ENCODE measurements at places on chromosomes 5 and 9.

DNA sequence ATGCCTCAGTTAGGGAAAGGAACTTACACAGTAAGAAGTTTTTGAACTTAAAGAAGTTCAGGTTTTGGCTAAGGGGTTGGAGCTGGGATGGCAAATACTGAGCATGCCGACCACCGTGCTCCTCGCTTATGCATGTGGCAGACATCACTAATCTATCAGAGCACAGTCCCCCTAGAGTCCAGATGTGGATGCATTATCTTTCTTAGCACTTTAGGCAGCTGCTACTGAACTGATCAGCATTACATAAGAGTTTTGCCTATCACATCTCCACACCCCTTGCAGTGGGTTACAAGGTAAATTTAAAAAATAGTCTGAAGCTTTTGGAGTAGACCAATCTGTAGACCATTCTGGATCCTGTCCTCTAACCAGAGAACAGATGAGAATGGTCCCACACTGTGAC is 22.4 kb downstream of the MACIR start:
- no peak for DNase-seq

- DNase-seq = no peak
Measured at GRCh38 chr9:33329979-33330378, 39.7 kb downstream of the NFX1 start.

DNA sequence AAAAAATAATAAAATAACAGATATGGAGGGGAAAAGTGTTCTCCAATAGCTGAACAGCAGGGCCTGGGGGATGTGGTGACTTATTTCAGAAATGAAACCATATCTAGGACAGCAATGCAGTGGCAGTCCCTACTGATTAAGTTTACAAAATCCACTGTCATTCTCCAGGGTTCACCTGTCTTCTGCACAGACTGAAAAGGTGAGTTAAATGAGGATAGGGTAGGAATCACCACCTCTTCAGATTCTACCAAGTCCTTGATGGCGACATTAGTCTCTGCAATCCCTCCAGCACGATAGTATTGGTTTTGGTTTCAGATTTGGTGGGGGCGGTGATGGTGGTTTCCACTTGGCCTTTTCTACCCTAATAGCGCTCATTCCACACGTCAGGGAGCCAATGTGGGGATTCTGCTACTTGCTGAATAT is 32.3 kb upstream of the NPM1 start:
- no peak for DNase-seq

DNA sequence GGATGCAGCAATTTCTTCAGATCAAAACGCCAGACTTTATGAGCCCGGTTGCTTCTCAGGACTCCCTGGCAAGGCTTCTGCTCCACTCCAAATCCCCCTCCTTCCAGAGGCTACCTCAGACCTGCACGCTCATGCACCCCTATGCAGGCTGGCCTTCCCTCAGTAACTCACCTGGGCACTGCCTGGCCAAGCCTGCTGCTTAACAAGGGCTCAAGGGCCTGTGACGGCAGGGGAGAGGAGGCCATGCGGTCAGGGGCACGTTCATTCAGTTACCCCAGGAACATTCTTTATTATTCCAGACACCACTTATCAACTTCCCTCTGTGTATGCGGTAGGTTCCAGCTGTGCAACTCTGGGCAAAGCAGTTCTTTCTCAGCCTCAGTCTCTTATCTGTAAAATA is 79.6 kb downstream of the HRH2 start:
- no peak for DNase-seq

DNA sequence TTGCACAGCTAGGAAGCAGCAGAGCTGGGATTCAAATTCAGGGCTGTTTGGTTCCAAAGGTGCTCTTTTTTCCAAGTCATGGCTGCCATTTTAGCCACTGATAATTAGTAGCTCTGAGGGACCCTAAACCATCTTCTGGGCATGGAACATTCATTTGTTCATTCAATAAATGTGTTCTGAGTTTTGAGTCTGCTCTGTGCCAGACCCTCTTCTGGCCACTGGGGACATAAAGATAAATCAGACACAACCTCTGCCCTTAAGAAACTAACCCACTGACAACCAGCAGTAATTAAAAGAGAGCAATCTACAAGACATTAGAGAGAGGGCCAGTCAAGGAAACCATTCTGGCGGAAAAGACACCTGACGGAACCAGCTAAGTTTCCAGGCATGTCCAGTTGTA is 2.0 kb upstream of the CPEB4 start:
- DNase-seq = no peak

DNA sequence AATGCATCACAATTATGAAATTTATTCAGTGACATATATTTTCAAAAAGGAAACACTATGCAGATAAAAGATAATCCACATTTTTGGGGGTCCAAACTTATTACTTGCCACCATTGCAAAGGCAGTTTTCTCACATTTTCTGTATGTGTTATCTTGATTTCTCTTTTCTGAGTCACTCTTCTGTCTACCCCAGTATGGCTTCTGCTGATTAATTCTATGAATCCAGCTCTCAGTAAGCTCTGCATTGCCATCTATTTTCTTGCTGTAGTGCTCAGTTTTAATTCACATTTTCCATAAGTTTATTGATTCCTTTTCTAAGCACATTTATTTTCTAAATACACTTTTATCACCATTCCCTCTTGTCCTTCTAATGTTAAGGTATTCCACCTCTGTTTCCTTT is 1.7 kb downstream of the IFNA10 start:
- no peak for DNase-seq

DNA sequence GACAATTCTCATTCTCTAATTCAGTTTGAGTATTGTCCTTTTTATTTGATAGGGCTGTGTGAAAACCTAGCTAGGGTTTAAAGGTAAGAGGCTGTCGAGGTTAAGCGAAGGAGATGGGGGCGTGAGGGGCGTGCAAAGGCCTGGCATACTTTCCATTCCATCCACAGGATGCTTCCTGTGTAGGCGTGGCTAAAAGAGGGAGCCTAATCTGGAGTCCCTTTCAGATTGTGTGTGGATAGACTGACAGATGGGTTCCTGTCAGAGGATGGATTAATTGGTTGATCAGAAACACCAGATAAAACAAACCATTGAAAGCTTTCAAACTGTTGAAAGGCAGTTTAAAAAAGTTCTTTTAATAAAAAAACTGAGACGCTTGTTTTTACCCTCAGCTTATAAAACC is 1.1 kb upstream of the ELL2 start:
- DNase-seq = peak; percentile 12

DNA sequence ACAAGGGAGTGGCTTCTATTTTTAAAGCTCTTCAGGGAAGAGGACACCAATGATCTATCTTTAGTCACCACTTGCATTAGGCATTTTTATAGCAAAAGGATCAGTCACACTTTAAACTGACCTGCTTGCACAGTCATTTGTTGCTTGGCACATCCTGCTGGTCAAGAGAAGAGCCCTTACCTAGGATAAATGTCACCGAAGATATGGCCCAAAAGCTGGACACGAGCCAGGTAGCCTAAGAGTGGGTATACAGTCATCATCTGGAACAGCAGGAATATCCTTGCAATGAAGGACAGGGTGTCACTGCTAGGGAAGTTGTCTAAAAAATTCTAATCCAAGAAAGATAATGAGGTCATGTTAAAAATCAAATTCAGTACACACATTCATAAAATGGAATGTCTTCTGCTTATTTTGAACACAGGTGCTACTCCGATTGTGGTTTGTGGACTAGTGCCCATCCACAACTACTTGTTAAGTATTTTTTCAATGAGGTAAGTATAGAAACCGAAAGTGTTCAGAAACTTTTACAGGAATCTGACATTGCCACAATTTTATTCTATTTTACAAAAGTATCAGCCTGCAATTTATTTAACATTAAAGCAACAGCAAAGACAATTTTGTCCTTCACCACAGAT is 78.4 kb downstream of the SLC38A9 start:
- DNase-seq = no peak

DNA sequence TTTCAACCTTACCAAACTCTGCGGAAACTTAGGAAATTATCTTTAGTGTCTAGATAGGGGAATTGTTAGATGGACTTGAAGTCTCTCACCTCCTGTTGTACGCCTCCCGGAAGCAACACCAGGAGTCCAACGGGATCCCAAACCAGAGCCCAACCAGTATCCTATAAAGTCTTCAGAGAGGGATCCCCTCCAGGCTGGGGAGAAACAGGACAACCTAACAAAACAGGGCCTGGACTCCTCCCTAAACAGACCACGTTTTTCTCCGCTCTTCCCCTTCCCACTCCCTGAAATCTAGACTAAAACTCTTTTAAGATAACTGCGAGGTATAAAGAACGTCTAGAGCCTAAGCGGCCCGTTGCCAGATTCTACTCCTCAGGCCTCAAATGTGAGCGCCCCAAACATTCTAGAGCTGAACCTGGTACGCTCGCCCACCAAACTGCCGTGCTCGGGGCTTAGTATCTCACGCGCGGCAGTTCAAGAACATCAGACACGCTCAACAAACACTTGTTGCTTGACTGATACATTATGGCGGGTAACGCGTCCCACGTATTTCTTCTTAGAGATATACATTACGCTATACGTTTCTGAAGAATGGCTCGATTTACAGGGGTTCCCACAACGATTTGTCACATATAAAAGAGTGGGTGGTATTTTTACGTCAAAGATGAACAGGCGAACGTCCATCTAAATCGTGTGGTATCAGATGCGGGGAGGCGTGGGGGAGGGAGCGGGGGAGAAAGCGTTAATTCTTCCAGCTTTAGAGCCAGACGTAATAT is 663 bp upstream of the SMIM27 start:
- DNase-seq = peak; percentile 22

DNA sequence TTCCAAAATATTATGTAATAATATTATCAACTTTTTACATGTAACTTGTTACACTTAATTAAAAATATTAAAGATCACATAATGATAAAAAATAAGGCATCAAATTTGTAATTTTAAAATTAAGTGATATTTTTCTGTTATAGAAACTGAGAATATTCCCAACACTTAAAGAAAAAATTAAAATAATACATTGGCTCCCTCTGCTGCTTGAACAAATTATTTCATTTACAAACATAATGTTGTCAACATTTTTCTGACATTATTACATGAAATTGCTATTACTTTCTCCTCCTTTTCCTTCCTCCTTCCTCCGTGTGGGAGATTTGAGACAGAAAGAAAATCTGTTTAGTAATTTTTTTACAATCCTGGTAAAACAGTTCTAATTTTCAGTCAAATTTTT is 42.3 kb downstream of the RNF180 start:
- no peak for DNase-seq

DNA sequence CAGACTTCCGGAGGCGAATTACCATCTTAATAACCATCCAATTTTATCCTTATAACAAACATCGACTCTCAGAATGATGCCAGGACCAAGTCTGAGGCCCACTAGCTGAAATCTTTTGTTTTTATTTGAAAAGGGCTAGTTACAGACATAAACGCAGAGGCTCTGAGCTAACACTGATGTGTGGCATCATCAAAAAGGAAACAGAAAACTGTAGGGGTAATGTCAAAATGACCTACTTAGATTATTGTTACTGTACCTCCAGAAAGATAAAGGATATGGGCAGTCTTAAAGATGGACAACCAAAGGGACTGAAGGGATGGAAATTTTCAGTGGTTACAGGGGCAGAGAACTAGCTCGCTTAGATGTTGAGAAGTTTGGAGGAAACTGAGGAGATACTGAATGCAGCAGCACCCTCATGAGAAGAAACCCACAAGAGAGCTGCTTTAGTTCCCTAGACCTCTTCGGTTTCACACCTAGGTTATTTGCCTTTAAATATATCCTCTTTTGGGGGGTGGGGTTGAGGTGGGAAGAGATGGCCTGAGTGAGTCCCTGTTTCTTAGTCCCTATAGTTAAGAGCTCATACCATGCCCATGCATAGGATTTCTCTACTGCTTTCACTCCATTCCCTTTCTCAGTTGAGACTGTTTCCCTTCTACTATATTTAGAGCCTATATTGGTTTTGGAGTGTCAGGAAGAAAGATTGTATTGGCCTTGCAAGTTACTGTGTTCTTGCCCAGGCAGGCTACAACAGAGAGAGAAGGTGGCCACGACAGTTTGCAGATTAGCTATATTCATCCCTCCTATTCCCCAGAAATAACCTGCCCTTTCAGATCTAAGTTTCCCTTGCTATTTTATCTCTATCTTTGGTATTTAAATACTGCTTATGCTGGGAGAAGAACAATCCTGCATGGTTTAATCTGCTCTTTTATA is 320.4 kb upstream of the EFNA5 start:
- no peak for DNase-seq

DNA sequence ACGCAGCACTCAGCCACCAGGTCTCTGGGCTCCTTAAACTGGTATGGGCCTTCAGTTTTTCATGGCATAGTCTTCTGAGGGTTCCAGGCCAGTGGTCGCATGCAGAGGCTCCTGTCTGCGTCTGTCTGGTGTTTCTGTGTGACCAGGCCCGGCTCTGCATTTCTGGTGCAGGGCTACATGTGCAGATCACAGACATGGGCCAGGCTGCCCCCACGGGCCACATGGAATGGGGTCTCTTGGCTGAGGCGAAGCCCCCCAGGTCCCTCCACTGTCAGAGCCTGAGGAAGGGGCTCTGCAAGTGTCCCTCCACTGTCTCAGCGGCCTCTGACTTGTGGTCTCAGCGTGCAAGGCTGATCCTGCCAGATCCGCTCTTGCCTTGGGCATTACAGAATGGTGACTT is 15.6 kb upstream of the CARD19 start:
- DNase-seq = no peak

DNA sequence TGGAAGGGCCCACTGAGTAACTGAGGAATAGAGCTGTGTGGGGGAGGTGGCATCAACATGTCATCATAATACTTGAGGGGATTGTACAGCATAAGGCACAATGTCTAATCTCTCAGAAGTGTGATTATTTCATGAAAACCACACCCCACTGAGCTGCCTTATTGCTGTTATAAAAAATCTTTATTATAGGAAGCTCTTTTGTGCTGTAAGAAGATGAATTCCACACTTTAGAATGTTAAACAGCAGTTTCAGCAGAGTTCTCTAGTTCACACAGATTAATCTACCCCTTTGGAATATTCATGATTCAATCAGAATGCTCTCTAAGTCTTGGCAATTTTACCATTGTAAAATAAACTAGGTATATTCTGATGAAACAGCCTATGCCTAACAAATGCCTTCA is 1389.6 kb downstream of the PTPRD start:
- no peak for DNase-seq

DNA sequence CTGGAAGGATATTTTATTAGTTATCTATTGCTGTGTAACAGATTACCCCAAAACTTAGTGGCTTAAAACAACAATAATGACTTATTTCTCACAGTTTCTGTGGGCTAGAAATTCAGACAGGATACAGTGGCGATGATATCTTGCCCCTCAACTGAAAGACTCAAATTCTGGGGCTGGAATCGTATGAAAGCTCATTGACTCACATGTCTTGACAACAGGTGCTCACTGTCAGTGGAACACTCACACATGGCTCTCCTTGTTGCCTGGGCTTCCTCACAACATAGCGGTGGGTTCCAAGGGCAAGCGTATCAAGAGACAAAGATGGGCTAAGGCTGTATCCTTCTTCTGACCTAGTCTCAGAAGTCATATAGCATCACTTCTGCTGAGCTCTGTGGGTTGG is 3.7 kb upstream of the GNPDA1 start:
- no peak for DNase-seq

Measured in WERI-Rb-1 (cell line).